ENCODE measurements at places on chromosomes 11 and 22.

DNA sequence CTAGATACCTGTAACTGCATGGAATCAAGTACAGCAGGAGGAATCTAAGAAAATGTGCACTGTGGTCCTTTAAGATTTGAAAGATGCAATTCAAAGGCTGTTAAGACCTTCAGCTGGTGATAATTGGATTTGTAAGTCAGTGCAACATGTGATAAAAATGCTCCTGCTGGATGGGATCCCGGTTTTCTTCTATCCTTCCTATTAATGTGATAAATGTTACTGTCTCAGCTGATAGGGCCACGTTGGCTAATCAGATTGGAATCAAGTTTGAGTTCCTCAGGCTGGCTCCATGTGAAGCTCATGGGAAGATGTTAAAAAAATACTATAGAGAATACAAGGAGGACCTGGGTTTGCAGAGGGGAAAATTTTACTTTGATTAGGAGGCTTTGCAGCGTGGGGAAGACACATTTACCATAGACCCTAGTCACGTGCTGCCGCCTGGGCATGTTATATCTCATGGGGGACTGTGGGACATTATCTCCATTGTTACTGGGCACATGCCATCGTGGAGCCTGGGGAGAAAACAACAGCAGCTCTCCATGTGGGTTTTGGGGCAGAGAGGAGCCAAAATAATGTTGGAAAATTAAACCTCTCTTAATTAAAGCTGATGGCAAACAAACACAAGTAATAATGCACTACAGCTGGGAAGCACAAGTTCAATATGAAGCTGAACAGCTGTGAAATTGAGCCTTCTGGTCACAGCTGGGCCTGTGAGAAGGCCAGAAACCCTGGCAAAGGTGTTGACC is 652.5 kb downstream of the NTM start:
- DNase-seq, result peak; percentile 90

DNA sequence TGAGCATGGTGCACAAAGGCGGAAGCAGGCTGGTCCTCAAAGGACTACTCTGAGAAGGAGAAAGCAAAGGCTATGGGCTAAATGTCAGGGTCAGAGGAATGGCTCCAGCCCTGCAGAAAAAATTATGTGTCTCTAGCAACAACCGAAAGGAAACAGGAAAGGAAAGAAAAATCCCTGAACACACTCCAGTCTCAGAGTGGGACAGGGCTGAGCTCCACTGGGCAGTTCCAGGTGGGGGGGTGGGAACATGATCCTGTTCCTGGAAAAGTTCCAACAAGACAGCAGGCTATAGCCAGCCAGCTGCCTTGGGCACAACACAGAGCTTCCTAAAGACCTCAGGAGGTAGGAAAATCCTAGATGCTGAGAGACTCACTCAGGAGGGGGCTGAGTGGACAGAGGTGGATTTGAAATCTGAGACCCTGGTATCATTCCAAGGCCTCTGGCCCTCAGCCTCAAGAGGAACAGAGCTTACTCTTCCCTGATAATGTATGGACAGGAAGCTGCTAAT is 1088.2 kb downstream of the TBC1D22A start:
- DNase-seq, result peak; percentile 26

DNA sequence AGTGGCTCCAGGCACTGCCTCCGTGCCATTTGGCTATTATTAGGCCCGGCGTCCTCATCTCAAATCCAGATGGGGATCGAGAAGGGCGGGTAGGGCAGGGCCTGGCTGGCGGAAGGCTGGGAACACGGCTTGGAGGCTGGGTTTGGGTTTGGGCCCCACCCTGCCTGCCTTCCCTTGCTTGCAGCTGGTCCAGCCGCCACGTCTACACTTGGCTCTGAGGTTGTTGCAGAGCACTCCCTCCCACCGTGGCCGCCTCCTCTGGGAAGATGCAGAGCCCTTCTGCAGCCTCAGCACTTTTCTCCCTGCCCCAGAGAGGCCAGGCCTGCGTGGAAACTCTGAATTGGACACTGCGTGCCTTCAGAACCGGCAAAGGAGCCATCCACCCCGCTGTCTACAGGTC is 5.2 kb upstream of the SMTN start:
- peak; percentile 65 for DNase-seq

DNA sequence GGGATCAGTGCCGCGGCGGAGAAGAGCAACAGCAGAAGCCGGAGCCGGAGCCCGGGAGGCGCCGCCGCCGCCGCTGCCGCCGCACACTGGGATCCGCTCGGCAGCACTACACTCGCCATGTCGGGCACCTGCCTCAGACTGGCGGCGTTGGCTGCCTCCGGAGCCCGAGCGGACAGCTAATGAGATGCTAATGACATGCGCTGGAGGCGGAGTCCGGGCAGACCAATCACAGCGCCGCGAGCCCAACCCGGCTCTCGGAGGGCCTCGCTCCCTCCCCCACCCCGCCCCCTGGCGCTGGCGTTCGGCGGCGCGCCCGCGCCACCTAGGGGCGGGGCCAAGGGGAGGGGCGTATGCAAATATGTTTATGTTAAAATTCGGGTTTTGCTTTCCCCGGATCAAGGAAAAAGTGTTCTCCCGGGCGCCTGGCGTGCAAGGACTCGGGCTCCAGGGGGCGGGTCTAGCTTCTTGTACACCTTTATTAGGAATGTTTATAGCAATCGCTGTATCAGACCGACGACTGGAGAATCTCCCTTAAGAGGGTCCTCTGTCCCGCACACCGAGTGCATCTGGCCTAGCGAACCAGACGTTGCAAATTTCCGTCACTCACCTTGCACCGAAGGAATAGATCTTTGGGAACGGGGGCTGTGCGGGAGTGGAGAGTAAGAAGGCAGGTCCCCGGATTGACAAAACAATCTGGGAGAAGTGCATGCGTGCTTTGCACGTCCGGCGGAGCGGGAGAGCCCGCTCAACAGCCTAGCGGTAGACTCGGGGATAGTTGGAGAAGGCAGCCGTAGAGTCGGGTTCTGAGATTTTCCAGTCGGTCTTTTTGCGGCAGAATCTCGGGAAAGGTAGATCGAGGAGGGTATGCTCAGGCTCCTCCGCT is at the start of gene CADM1:
TSS of gene CADM1 (minus strand) at position 140 of the 883 bp plus-strand sequence.
- peak; percentile 96 for DNase-seq

DNA sequence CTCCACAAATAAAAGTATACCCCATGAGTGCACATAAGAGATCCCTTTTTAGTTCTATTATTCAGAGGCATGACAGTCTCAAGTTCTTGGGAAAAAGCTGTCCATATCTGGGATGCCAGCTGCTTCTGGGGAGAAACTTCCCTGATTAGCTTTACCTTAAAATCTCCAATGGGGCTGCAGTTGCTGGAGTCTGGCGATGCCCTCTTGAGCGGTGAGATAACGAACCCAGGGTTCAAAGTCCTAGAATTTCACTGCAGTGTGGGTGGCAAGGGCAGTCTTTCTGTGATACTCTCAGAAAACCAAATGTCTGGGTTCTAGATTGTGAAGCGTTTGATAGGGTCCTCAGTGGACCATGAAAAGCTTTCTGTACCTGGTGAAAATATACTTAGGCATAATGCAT is 7.4 kb upstream of the PRR33 start:
- no peak for DNase-seq

- no peak for DNase-seq
These were observed 465.2 kb downstream of the MIAT start for GRCh38 chr22:27122574-27122973.

DNA sequence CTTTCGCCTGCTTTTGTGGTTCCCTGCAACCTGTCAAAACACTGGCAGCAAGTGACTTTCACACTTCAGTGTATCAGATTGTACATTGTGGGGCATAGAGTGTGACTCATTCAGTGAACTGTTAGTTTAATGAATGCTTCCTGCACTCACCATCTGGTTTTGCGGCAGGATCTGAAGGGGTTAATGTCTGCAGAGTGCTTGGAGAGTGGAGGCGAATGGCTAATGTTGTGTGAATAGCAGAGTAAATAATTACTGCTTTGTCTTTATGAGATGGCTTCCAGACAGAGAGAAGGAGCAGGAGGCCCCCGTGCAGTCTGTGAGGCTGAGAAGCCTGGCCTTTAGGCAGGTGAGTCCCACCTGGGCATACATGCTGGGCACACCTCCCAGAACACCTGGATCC is 454.3 kb upstream of the KIRREL3 start:
- DNase-seq, result no peak

DNA sequence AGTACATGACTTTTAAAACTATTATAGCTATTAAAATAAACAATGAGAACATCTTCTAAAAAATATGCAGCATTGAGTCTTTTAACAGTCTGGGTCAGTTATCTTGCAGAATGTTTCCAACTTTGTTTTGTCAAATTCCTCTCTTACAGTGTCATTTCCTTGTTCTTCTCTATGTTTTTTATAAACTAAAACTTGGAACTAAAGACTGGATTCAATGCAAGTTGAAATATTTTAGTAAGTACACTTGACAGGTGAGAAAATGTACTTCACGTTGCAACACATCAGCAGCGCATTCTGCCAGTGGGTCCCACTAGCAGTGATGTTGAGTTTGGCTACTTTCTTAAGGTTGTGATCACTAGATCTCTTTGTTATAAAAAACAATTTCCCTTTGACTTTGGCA is 1407.6 kb upstream of the RAG2 start:
- DNase-seq, result peak; percentile 57

DNA sequence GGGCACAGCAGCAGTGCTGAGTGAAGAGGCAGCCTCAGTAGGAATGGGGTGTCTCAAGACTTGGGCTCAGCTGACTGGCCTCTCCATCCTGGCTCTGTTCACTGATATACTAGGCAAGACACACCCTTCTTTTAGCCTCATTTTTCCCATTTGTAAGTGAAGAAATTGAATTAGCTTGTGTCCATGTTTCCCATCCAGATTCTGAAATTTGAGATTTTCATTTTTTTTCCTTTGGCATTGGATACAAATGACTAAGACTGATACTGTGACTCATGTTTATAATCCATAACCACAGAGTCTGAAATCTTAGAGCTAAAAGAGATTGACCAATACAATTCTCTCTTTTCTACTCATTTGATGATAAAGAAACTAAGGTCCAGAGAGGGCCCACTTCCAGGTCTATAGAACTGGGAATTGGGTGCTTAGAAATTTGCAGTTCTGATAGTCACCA is 110.9 kb downstream of the KCNC1 start:
- DNase-seq, result peak; percentile 76
